ENCODE measurements at places on chromosomes 1 and 21.

- DNase-seq: peak; percentile 5
Measured at GRCh38 chr1:209485167-209485566, 98.3 kb upstream of the CAMK1G start.

DNA sequence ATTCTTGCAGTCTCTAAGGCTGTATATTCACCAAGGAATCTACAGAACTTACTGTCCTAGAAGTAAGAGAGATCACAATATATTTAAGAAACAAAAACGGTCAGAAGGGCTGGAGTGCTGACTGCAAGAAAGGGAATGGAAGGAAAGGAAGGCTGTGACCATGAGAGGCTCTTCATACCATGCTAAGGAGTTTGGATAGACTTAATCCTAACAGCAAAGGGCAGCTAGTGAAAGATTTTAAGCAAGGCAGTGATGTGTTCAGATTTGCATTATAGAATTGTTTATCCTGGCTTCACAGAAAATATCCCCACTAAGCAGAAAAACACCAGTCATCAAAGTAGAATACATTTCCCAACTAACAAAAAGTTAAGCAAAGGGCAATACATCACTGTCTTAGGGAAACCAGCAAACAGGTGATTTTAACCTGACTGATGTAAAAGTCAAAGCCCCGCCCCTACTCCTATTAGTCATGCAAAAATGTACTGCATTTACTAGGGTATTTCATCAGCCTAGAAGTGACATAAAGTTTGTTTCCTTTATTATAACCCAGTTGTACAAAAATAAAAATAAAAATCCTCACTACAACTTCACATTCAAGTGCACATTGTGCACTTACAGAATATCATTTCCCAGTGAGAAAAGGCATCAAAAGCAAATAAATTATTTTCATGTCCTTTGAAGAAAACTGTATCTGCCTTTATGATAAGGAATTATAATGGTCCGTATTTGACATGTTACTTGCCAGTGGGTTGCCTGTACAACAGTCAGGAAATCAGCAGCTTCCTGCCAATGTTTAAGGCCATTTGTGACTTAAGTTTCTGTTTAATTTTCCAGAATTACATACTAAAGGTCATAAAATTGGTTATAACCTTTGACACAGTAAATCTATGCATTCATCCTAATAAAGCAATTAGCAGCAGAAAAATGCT is 17.2 kb downstream of the JAK1 start:
- no peak for DNase-seq

DNA sequence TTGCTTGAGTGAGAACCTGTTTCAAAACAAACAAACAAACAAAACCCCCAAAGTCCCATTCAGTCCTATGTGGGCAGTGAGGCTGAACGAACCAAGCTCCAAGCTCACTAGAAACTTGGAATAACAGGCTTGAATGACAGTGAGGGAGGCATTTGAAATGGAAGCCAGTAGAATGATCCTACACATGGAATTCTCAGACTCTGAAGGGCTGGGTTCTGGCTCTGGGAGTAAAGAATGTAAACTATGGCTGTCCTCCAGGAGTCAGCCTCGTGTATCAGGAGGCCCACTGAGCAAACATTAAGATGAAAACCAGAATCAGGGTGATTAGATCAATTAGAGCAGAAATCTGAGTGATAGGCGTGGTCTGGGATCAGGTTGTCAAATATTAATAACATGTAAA is 14.9 kb downstream of the PCP4L1 start:
- DNase-seq: no peak

DNA sequence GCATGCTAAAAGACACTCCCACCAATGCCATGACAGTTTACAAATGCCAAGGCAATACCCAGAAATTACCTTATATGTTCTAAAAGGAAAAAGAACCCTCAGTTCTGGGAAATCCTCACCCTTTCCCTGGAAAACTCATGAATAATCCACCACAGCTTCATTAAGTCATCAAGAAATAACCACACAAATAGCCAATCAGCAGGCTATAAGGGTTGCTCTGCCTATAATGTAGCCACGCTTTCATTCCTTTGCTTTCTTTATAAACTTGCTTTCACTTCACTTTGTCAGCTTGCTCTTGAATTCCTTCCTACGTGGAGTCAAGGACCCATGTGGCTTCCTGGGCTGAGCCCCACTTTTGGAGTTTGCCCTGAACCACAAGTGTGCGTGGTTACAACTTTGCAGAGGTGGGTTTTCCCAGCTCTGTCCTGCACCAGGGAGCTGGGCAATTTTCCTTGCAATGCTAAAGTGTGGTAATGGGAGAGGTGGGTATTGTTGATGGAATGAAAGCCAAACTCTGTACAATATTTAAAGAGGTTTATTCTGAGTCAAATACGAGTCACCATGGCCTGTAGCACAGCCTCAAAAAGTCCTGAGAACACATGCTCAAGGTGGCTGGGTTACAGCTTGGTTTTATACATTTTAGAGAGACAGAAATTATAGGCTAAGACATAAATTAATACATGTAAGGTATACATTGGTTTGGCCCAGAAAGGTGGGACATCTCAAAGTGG is 42.2 kb upstream of the COG2 start:
- no peak for DNase-seq

DNA sequence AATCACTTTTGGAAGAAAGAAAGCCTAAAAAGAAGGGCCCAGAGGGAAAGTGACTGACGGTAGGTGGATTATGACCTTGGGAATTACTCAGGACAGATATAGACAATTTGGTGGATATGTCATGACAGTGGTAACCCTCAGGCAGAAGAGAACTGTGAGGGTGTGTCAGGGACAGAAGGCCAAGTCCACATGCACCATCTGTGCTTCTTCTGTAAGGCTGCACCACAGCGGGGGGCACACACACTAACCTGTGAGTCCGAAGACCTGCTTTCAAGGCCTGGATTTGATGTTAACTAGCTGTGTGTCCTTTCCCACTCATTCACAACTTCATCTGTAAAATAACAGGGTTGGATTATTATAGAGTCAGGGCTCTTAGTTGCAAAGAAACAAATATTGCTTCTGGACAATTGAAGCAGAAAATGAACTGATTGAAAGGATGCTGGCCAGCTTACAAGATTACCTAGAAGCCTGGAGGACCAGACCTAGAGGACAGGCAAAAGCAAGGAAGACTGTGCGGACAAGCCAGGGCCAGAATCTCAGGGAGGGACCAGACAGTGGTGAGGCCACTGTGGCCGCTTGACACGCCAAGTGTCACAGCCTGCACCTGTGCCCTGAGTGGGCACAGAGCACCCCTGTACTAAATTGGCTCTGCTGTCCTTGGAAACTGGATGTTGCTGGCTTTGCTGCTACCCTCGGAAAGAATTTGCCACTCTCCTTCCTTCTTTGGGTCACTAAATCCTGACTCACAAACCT is 34.7 kb upstream of the USP24 start:
- no peak for DNase-seq

DNA sequence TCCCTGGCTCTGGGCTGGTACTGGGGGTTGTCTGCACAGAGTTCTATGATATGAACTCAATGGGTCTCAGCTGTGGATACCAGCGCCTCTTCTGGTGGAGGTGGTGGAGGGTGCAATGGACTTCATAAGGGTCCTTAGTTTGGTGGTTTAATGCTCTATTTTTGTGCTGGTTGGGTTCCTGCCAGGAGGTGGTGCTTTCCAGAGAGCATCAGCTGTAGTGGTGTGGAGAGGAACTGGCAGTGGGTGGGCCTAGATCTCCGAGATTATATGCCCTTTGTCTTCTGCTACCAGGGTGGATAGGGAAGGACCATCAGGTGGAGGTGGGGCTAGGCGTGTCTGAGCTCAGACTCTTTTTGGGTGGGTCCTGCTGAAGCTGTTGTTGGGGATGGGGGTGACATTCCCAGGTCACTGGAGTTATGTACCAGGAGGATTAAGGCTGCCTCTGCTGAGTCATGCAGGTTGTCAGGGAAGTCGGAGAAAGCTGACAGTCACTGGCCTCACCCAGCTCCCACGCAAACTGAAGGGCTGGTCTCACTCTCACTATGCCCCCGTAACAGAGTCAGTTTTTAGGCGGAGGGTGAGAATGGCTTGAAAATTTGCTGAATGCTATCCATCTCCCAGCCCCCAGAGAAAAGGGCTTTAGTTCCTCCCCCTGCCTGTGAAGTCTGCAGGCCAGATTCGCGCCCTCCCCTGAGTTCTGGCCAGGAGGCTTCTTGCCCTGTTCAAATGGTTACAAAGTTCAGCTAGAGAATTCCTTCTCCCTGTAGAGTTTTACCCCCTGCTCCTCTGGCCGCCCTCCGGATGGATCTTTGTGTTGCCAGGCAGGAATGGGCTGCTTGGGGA is 902.9 kb downstream of the LTN1 start:
- no peak for DNase-seq

GRCh38 chr21:35095859-35096291 is 46.8 kb upstream of the RUNX1 start:
- no peak for DNase-seq

DNA sequence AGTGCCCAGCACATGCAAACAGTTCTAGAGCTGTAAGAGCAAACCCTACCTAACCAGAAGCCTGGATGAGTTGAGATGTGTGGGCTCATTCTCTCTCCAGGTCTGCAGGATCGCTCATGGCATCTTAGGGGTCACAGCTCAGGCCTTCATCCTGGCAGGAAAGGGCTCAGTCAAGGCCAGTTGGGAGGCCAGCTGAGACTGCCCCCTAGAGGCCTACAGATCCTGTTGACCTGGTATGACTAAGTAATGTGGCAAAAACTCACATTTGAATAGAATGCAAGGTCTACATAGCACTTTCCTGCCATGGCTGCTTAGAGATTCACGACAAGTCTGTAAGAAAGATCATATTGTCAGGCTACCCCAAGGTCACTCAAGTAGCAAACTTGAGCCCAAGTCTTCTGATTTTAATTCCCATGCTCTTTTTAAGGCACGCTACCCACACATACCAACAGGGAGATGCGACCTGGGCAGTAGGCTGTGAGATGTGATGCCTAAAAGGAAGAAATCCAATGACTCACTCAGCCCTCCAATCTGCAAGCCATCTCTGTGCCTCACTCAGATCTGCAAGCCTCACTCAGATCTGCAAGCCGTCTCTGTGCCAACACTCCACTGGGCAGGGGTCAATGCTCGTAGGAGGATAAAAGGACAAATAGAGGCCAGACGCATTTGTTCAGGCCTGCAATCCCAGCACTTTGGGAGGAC is 5.1 kb upstream of the CAPN8 start:
- peak; percentile 34 for DNase-seq

- no peak for DNase-seq
Measured at GRCh38 chr1:106290805-106291501, 765.5 kb upstream of the PRMT6 start.

GRCh38 chr1:198775606-198776005 is 136.8 kb downstream of the PTPRC start:
- DNase-seq: no peak

DNA sequence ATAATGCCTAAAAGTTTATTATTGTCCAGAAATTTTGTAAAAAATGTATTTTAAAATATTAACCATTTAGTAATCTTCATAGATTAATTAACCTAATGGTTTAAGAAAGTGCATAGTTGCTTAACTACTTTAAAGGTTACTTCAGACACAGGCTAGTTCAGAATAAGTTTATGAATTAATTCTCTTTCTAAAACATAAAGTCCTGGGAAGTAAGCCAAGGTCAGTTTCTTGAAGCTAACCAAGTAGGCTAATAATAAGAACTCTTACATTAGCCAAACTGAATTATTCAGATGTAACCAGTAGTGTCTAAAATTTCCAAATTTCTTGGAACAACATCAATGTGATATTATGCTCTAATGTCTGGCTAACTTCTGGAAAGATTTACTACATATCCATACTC is 790.4 kb downstream of the NCAM2 start:
- no peak for DNase-seq

- DNase-seq: no peak
Measured at GRCh38 chr1:154408174-154408777, 3.1 kb downstream of the IL6R start.

- DNase-seq: no peak
Measured at GRCh38 chr1:84665703-84666317, 24.5 kb downstream of the SSX2IP start.

GRCh38 chr1:100323419-100324106 is 28.7 kb upstream of the CDC14A start:
- DNase-seq: no peak

GRCh38 chr21:42086969-42087368 is 15.9 kb downstream of the UMODL1 start:
- DNase-seq: no peak

- no peak for DNase-seq
Measured at GRCh38 chr21:46431884-46432488, 26.7 kb upstream of the DIP2A start.

- DNase-seq: no peak
Measured at GRCh38 chr1:221598122-221598521, 143.8 kb downstream of the DUSP10 start.

DNA sequence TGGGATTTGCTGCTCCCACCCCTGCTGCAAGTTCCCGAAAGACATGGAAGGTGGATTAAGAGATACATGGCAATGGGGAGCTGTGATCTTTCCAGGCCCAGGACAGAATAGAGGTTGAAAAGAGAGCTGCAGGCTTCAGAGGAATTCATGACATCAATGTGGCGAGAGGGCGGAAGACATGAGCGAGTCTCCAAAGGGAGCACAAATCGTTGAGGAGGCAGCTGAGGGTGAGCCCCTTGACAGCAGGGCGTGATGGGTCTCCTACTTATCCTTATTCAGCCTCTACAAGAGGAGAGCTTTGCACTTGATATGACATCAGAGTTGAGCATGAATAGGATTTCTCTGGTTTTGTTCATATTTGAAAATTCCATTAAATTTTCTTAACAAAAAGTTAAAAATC is 45.5 kb upstream of the TACSTD2 start:
- no peak for DNase-seq

DNA sequence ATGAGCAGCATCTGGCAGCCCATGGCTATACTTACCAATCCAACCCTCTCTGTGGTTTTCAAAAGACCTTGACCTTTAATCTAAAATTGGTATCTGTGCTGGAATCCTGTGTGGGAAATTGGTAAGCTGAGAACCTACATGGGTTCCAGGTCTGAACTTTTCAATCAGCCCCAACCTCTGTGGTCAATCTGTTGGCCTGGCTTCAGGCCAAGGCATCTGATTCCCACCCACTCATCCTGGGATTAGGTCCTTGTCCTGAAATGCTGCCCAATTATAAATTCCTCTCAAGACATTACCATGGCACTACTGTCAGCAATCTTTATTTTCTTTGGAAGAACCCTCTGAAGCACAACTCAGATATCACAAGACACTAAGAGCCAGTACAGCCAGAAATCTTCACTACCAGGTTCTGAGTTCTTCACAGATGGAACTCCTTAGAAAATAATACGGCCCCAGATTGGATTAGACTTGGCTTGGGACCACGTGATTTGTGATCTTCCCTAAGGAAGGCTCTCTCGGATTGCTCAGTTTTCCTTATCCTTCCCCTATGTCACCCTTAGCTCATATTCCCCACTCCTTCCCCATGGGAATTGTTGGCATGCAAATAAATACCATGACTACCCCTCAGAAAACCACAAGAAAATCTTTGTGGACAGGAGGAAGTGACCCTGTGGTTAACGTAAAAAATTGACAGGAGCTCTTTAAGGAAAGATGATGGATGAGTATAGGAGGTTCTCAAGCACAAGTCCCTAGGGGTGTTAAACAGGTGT is 207.9 kb upstream of the ST6GALNAC5 start:
- no peak for DNase-seq

DNA sequence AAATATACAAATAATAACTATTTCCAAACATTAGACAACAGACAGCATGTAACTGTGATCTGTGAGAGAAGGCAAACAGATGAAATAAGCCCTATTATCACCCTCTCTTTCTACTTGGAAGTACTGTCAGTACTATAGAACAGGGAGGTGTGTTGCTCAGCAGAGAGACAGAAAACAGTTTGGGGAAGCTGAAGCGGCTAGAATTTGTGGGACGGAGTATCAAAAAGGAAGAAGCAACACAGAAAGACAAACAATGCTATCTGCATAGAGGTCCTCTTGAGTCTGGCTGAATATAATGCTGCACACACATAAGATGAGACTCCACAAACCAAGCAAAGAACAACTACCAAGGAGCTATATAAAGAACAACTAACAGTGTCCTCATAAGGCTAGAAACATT is 59.4 kb downstream of the ZZZ3 start:
- DNase-seq: no peak

All from body of pancreas (tissue), 4 donors.